ENCODE measurements at places on chromosomes 5 and 9.

DNA sequence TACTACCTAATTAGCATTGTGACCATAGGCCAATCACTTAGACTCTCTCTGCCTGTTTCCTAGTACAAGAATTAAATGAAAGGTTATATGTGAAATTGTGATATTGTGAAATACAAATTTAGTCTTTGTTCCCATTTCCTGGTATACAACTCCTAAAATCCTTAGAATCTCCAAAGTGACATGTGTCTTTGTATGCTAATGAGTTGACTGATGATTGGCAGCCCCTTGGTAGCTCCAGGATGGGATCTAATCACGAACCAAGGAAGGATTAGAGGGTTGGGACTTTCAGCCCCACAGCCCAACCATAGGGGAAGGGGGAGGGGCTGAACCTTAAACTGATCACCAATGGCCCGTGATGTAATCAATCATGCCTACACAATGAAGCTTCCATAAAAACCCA lies 31.6 kb downstream of the ATP6V0E1 start:
- DNase-seq = no peak

DNA sequence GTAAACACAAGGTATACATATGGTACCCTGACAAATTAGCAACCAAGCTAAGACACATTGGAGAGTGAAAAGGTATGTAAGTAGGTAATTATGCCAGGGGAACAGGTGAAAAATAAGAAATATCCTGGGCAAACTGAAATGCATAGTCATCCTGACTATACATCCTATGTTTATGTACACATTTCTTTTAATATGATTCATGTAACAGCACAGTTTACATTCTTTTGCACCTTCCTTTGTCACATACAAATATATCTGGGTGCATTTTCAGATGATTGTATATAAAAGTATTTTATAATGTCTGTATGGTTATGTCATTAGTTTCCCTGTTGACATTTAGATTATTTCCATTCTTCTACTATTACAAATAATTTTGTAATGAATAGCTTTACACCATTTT lies 1146.9 kb downstream of the EFNA5 start:
- DNase-seq = no peak

- no peak for DNase-seq
Observed at GRCh38 chr9:138062196-138062595, 184.6 kb downstream of the CACNA1B start.

DNA sequence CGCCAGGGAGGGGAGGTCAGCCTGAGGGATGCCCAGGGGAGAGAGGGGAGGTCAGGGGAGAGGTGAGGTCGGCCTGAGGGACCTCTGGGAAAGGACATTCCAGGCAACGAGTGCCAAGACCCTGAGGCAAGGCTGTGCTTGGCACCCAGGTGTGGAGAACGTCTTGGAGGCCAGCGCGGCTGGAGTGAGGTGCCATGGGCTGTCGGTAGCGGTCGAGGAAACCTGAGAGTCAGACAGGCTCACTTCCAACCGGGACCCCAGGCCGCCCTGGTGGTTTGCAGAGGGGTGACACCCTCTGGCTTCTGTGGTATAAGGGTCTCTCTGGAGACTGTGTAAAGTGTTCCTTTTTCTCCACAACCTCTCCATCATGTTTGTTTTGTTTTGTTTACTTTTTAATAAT lies 82.9 kb downstream of the CACNA1B start:
- DNase-seq = no peak

DNA sequence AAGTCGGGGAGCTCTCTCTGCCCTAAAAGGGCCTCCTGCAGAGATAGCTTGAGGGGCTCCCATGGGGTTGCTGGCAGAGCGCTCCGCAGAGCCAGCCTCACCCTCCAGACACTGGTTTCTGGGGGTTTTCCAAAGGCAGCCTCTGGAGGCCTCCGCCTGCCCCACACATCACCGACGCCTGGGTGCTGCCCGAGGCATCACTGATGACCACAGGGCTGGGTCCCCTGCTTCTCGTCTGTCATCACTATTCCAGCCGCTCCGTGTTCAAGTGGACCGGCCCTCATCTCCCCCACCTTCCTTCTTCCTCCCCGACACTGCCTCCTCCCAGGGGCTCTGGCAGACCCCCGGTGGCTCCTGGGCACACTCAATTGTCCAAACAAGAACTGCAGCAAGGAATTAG lies 64.1 kb upstream of the IRX4 start:
- no peak for DNase-seq

DNA sequence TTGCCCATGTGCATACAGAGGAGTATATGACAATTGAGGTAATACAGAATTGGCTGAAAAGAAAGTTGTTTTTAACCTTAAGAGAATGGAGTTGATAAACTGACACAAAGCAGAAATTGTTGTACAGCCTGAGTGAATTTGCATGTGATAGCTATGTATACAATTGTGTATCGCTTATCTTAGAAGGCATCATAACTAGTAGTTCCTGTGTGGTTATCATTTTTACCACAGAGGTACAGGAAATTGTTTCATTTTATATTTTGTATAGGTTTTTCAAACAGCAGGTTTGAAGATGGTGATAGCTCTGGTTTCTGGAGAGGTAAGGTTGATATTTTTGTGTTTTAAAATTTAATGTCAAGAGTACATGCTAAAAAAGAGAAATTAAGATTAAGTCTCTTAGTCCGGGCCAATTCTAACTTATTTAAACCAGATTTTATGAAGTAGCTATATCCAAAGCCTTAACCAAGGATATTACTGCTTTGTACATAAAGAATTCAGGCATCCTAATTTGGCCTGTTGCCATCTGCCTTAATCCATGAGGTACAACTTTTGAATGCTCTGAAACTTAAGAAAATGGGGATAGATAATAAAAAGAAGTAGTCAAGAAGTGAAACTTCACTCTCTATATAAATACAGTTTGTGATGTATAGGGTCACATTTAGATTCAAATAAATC lies 26.0 kb downstream of the DDX4 start:
- DNase-seq = no peak

GRCh38 chr5:59685793-59686192 lies 207.7 kb downstream of the PDE4D start:
- no peak for DNase-seq

- no peak for DNase-seq
Observed at GRCh38 chr5:58543723-58544122, 39.2 kb upstream of the RAB3C start.

Data from AG08395 (cell line).